ENCODE measurements at places on chromosomes 12 and 14. TPM values are rescaled to one million over a fixed set of nuclear protein-coding genes. Genes with fewer than 3 reads are reported as not detected.

DCN gene
- total RNA-seq: 32.6 TPM

DNA sequence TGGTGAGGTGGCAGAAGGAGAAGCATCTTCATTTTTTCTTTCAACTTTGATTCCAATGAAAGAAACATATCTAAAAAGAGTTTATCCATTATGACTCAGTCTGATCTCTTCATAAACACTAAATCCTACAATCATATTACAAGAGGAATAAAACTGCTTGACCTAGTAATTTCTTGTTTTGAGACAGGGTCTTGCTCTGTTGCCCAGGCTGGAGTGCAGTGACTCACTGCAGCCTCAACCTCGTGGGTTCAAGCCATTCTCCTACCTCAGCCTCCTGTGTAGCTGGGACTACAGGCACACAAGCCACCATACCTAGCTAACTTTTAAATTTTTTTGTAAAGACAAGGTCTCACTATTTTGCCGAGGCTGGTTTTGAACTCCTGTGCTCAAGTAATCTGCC, 147.2 kb downstream of the NDUFA12 start:
- DNase-seq: no peak

- peak; percentile 85 for DNase-seq
Observed at GRCh38 chr12:25992026-25992782, 33.7 kb downstream of the RASSF8 start.

DNA sequence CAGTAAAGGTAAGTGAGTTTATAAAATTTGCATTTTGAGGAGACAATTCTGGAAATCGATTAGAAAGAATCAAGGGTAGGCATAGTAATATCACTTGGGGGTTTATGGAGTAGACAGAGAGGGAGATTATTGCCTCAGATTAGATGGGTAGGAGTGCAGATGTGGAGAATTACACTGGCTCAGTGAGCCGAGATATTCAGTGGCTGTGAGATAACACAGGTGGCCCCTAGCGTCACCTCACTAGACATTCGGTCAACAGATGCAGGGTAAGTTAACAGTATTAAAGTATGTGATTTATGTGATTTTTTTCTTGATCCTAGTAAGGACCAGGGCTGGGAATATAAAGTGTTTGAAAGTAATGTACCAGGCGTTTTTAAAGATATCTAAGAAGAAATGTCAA, 39.6 kb upstream of the KLRD1 start:
- no peak for DNase-seq

- no peak for DNase-seq
Observed at GRCh38 chr12:104796475-104796862, 161.6 kb downstream of the SLC41A2 start.

MGP gene
- total RNA-seq: 0.79 TPM

- DNase-seq: no peak
Observed at GRCh38 chr14:100765296-100765695, 38.6 kb downstream of the DLK1 start.

GRCh38 chr12:114846771-114847170, 162.8 kb upstream of the TBX3 start:
- no peak for DNase-seq

MYF6 gene
- not detected for total RNA-seq

GRCh38 chr12:22180705-22181104, 134.7 kb downstream of the CMAS start:
- no peak for DNase-seq
